Frontal cortex (tissue), 4 donors: ENCODE measurements at places on chromosomes 16 and 17. TPM values are rescaled to one million over a fixed set of nuclear protein-coding genes. Genes with fewer than 3 reads are reported as not detected.

The PYDC1 gene
- total RNA-seq, result 0.41 TPM

The MYH2 gene
- not detected for total RNA-seq

The CA10 gene
- total RNA-seq, result 39.5 TPM

The COPRS gene
- total RNA-seq, result 35.1 TPM

The ARHGDIG gene
- 51.4 TPM for total RNA-seq

The NPIPA2 gene
- total RNA-seq, result 0.41 TPM

The CCDC78 gene
- total RNA-seq, result 4.5 TPM

The YBX2 gene
- 1.2 TPM for total RNA-seq

The CMTM2 gene
- not detected for total RNA-seq

The IGF2BP1 gene
- 0.82 TPM for total RNA-seq

The CD79B gene
- under 0.01 TPM for total RNA-seq

The STRADA gene
- total RNA-seq, result 19.6 TPM

The SCN4A gene
- not detected for total RNA-seq

The TPSD1 gene
- total RNA-seq, result not detected

The ZPBP2 gene
- not detected for total RNA-seq

The PSMD3 gene
- total RNA-seq, result 77.0 TPM

The TMC6 gene
- total RNA-seq, result 2.0 TPM

The SMIM36 gene
- not detected for total RNA-seq

The NT5C3B gene
- 131 TPM for total RNA-seq

The NPIPB9 gene
- 2.4 TPM for total RNA-seq

The KRTAP4-3 gene
- not detected for total RNA-seq

The TBC1D26 gene
- total RNA-seq, result 3.3 TPM

The PABPN1L gene
- total RNA-seq, result not detected

The EVPLL gene
- total RNA-seq, result not detected

The KRTAP9-4 gene
- total RNA-seq, result not detected

The ZSCAN10 gene
- not detected for total RNA-seq

The TBX2 gene
- 1.2 TPM for total RNA-seq

The PARD6A gene
- total RNA-seq, result 9.4 TPM

The LPO gene
- not detected for total RNA-seq

The RDM1 gene
- 0.41 TPM for total RNA-seq

The MYH8 gene
- under 0.01 TPM for total RNA-seq

The CRISPLD2 gene
- 3.3 TPM for total RNA-seq

The CCL1 gene
- not detected for total RNA-seq
